ENCODE measurements at places on chromosomes 1 and 21.

DNA sequence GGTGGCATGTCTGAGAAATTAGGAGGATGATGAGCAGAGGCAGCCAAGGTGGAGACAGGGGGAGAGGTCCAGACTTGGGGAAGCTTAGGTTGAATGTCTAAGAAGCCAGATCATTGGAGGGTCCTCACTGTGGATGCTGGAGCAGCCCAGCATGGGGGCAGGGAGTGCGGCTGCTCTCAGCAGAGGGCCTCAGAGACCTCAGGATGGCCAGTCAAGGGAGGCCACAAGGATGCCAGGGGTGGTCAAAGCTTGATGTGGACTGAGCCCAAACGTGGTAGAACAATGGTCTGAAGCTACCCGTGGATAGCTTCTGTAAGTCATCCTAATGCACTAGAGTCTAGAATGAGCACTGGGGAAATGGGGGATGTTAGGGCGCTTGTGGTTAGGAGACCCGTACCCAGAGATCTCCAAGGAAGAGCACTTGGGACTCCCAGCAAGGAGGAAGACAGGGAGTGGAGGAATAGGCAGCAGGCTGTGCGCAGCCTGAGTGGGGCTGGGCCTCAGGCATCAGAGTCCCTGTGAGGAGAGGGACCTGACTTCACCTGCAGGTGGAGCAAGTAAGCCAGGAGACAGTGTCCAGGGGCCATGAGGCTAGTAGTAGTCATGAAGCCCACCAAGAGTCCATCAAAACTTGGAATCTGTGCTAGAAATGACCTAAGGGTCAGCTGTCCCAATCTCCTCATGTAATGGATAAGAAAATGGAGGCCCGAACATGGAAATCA lies 4.3 kb upstream of the S100A9 start:
- DNase-seq = no peak

DNA sequence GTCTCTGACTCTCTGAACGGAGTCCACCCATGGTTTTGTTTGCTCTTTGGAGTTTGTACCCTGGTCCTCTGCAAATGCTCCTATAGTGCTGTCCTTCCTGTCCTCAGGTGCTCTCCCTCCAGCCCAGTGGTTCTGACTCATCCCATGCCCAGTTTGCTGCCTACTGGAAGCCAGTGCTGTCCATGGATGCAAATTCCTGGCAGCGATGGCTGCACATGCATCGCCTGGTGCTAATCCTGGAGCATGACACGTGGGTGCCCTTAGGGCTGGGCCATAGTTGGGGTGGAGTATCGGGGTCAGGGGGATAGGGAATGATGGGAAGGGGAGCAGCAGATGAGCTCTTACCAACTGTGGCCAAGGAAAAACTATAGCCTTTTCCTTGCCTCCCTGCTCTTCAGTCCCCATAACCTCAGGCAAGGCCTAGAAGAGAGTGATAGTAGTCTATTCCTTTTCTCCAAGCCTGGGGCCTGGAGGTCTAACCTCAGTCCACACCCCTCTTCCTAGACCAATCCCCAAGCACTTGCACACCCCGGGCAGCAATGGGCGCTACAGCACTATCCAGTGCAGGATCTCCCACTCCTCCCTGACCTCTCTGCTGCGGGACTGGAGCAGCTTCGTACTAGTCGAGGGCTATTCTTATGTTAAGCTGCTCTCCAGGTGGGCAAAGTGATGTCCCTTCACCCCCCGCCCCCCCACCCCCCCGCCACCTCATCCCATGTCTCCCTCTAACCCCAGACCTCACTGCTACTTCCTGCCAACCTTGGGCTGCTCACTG lies 31.6 kb downstream of the HYI start:
- no peak for DNase-seq

DNA sequence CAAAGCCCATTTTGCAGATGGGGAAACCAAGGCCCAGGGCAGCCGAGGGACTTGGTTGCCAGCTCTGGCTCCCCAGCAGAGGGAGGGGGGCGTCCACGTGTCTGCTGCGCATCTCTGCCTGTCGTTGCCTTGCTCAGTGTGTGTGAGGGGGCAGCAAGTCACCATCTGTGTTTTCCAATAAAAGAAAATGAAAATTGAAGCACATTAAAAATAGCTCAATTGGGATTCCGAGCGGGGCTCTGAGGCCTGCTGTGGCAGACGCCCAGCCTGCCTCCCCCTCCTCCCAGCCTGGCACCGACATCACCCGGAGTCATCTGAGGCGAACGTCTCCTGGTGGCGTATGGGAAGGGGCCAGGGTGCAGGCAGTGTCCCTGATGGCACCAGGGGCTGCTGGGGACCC lies 51.2 kb downstream of the EPHB2 start:
- DNase-seq = no peak

DNA sequence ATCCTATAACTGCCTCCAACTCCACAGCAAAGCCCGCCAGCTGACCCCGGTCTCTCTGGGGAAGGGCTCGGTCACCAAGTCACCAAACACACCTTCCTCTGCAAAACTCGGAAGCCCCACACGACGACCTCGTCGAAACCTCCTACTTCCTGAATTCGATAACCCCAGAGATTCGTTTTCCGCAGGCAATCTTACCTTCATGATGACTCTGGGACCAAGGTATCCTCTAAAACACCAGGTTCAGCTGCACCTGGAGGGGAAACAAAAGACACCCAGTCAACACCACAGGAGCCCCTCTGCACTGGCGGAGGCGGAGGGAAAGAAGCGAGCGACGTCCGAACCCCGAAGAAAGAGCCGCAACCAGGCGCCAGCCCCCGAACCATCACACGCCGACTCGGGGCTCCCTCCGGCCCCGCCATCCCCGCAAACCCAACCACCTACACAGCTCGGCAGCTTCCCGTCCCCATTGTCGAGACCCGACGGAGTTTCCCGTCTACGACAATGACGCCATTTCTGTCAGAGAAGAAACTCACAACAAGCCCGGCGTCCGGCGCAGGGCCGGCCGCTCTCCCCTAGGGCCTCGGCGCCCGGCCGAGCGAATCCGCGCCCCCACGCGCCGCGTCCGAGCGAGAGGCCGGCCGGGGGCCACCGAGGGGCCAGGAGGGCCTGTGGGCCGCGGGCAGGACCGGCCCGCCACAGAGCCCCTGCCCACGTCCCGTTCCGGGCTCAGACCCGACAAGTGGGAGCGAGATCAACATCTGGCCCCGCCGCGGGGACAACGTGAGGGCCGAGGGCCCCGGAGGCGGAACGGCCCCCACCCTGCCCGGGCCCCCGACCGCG lies 1.0 kb downstream of the ARID4B start:
- DNase-seq = peak; percentile 62

GRCh38 chr1:242826701-242827336 lies 302.3 kb upstream of the PLD5 start:
- no peak for DNase-seq

DNA sequence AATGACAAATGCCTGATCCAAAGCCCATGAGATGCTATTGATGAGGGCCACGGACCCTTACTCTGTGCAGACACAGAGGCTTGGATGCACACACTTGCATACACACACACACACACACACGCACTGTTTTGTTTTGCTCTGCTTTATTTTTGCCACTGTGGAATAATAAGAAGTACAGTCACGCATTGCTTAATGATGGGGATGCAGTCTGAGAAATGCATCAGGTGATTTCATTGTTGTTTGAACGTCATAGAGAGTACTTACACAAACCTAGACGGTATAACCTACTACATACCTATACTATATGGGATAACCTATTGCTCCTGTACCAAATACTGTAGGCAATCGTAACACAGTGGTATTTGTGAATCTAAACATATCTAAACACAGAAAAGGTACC lies 104.4 kb downstream of the RHOU start:
- DNase-seq = no peak

- DNase-seq = no peak
Measured at GRCh38 chr21:46128933-46129571, 26.3 kb downstream of the FTCD start.

GRCh38 chr1:163845279-163845678 lies 523.5 kb downstream of the NUF2 start:
- DNase-seq = no peak
